ENCODE measurements at places on chromosomes 16 and 17.

DNA sequence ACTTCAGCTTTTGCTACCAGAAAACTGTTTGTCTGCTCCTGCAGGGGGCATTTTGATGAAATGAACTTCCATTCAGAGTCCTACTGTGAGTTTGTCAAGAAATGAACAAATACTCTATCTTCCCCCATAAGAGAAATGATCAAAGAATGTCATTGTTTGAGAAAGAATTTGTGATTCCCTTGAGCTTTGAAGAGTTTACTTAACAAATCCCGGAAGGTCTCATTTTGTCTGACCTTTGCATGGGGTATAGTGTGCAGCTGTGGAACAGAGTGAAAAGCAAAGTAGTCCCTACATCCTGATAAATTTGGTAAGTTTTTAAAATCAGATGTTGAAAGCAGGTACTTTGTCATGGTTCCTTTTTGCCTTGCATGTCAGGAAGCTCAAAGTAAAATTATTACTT lies 178.0 kb downstream of the ABCC12 start:
- DNase-seq: no peak

DNA sequence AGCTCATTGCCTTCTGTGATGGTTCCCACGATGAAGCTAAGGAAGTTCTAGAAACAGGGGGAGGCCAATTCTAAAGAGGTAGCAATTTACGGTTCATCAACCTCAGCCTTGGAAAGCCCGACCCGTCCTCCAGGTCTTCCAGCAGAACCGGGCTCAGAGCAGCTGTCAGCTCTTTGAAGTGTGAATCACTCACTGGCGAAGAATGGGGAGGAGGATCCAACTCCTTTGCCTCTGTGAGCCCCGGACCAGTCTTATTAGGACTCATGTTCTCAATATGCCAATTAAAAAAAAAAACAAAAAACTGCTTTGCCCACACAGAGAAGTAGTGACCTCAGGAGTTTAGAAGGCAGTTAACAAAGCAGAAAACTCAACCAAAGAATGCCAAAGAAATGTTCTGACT lies 31.4 kb downstream of the STX8 start:
- no peak for DNase-seq

- DNase-seq: no peak
These were observed 27.4 kb upstream of the AQP8 start for GRCh38 chr16:25189305-25189704.

DNA sequence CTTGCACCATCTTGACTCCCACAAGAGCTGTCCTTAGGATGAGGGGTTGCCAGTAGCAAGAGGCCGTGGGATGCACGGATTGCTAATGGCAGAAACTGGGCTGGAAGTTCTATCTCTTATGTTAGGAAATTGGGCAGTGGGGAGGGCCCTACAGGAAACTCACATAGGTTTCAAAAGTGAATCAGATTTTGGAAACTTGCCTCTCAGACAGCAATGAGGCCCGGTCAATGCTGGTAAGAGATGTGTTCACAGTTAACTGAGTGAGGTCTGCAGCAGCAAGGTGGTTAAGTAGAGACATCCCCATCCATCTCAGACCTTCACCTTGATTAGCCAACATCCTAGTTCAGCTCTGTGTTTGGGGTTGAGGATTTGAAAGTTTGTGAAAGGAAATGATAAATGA lies 164.7 kb downstream of the ABCA8 start:
- DNase-seq: no peak

DNA sequence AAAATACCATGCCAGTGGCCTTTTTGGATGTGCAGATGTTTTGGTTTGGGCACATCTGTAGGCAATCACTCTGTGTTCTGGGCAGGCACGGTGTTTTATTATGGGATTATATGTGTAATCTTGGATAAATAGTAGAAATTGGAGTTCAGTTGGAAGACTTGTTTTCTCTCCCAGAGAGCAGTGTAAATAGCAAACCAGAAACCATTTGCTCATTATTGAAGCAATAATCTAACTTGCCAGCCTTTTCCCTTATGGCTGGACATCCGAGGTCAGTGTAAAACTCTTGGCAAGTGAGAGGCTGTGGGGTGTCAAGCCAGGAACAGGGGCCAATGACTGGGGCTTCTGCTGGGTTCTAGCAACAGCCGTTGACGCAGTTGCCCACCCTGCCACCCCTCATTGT lies 69.9 kb downstream of the IRX3 start:
- DNase-seq: no peak

DNA sequence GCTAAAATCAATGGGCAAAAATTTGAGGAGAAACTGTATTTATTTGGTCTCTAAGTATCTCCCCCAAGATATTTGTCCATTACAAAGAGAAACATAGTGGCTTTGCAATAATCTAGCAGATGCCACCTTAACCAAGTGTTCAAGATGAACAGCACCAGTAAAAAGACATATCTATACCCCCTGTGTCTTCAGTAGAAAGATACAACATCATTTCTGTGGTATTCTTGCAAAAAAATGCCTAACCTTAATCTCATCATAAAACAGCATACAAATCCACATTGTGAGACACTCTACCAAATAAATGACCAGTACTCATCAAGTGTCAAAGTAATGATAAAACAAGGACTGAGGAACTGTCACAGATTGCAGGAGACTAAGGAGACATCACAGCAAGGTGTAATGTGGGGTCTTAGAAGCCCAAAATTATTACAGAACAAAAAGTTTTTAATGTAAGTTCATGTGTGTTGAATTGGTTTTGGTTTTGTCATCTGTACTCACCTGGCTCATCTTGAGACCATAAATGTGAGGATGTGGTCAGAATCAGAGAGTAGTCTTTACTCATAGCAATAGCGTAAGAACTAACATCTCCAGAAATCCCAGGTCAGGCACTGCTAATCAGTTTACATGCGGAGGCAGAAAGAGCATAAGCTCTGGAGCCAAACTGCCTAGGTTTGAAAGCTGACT lies 77.2 kb downstream of the AATF start:
- DNase-seq: no peak

GRCh38 chr16:70250748-70251628 lies 752 bp downstream of the EXOSC6 start:
- DNase-seq: peak; percentile 59

DNA sequence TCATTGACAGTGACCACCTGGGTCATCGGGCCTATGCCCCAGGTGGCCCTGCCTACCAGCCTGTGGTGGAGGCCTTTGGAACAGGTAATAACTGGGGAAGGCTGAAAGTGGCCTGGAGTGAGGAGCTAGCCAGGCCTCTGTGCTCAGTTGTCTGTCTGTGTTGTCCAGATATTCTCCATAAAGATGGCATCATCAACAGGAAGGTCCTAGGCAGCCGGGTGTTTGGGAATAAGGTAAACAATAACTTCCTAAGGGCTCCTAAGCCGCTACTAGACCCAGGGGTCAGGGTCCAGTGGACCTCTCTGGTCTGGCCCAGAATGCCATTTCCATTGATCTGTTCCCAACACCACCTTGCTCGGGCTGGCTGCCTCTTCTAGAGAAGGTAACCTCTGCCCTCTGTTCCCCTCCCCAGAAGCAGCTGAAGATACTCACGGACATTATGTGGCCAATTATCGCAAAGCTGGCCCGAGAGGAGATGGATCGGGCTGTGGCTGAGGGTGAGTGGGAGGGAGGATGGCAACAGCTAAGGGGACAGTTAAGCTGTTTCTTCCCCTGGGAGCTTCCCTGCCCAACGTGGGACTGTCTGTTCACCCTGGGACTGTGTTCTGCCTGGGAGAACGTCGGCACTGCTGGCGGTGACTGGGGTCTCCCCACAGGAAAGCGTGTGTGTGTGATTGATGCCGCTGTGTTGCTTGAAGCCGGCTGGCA lies 1.9 kb upstream of the MLX start:
- DNase-seq: no peak

- peak; percentile 17 for DNase-seq
These were observed 53.5 kb upstream of the INTS2 start for GRCh38 chr17:61981323-61981722.

GRCh38 chr17:80084773-80085172 lies 16.6 kb upstream of the GAA start:
- no peak for DNase-seq

DNA sequence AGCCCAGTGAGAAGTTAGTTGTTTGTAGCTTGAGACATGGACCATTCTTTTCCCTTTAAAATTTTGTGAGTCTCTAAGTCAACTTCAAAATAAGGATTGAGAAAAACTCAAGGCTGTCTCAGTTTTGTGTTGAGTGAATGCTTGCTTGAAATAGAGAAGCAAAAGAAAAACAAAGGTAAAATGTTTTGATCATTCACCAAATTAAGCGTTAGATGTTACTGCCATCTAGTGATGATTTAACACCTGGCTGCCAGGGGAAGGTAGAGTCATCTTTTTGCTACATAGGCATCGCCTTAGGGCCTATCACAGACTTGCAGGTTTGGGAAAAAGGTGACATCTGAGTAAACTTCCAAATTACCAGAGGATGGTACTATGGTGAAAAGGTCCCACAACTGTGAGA lies 74.4 kb downstream of the PCTP start:
- peak; percentile 8 for DNase-seq

All from choroid plexus epithelial cell (primary cell).